Mesothelial cell of epicardium (in vitro differentiated cells): ENCODE measurements at places on chromosomes 1 and 21. TPM values are rescaled to one million over a fixed set of nuclear protein-coding genes. Genes with fewer than 3 reads are reported as not detected.

GRCh38 chr1:20487236-20487590 is 1.2 kb upstream of the CAMK2N1 start:
- DNase-seq = no peak
- peak overlapping the region; percentile 69 for H3K4me3 ChIP-seq
- peaks cover 67% of the 10 kb centered on the region for H3K27me3 ChIP-seq

DNA sequence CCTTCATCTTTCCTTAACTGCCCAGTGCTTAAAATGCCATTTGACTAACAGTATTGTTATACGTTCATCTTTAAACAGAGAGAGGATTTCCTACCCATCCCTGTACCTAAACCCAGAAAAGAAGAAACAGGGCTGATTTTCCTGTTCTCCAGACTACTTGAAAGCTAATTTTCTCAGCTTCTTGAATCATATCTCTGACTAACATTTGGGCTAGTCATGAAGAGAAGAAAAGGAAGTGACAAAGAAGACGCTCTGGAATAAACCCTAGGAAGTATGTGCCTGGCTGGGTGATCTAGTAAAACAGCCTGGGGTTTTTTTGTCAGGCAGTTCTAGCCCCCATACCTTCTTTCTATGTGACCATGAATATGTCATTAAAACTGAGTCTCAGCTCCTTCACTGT is 44.8 kb upstream of the SGIP1 start:
- no peaks in the 10 kb centered on the region for H3K27me3 ChIP-seq
- H3K36me3 ChIP-seq = no peaks in the 10 kb centered on the region
- H3K4me3 ChIP-seq = no peak overlapping the region
- peaks cover 7% of the 10 kb centered on the region for H3K4me1 ChIP-seq

GRCh38 chr1:3312898-3313575 is 141.4 kb upstream of the ARHGEF16 start:
- peak overlapping the region; percentile 30 for H3K4me3 ChIP-seq
- H3K27ac ChIP-seq = peak overlapping the region; percentile 96
- H3K27me3 ChIP-seq = peaks cover 59% of the 10 kb centered on the region
- no peaks in the 10 kb centered on the region for H3K36me3 ChIP-seq
- DNase-seq = peak; percentile 72
- peaks cover 37% of the 10 kb centered on the region for H3K4me1 ChIP-seq

DNA sequence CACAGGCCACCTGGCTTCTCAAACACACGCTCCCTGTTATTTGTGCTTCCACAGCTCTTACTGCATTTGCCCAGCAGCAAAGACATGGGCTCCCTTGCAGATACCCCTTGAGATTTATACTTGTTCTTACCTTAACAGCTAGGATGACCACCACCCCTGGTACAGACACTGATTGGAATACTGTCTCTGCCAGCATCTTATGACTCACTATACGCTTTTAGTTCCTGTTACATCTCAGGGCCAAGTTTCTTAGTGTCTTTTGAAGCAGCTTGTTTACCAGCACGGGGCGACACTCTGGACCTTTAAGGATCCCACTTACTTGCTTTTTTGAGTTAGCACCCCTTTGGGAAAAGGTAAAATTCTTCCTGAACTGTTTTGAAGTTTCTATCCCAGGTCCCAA is 874.8 kb downstream of the KCNT2 start:
- no peak for DNase-seq
- H3K27me3 ChIP-seq = no peaks in the 10 kb centered on the region
- H3K36me3 ChIP-seq = peaks cover 4% of the 10 kb centered on the region
- H3K4me1 ChIP-seq = peaks cover 2% of the 10 kb centered on the region
- H3K27ac ChIP-seq = no peak overlapping the region
- H3K4me3 ChIP-seq = no peak overlapping the region

DNA sequence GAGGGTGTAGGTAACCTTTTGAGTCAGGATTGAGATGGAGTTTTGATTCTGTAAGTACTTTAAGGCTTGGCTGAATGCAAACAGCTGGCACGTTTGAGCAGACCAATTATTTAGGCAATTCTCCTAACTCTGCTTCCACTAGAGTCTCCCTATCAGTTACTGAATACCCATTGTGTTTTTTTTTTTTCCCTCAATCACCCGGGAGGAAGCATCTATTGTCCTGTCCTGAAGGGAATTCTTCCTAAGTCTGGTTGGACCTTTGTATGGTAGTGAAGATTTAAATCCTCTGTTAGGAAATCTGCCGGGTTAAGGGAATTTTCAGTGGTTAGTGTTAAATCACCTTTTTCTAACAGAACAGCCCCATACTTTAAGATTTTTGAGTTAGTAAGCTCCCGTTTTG is 571.2 kb upstream of the USP24 start:
- H3K27ac ChIP-seq = no peak overlapping the region
- H3K4me3 ChIP-seq = no peak overlapping the region
- H3K4me1 ChIP-seq = peaks cover 4% of the 10 kb centered on the region
- H3K36me3 ChIP-seq = no peaks in the 10 kb centered on the region
- no peak for DNase-seq

- H3K36me3 ChIP-seq = peaks cover 34% of the 10 kb centered on the region
- DNase-seq = no peak
- no peak overlapping the region for H3K4me3 ChIP-seq
Observed at GRCh38 chr1:180994262-180994661, 28.4 kb downstream of the STX6 start.

- H3K27me3 ChIP-seq = peaks cover 38% of the 10 kb centered on the region
- H3K27ac ChIP-seq = no peak overlapping the region
- no peak overlapping the region for H3K4me3 ChIP-seq
- H3K4me1 ChIP-seq = peaks cover 2% of the 10 kb centered on the region
- DNase-seq = no peak
- no peaks in the 10 kb centered on the region for H3K36me3 ChIP-seq
Observed at GRCh38 chr1:110241516-110241915, 31.4 kb downstream of the KCNC4 start.

- no peak overlapping the region for H3K4me3 ChIP-seq
- H3K36me3 ChIP-seq = no peaks in the 10 kb centered on the region
- H3K4me1 ChIP-seq = peaks cover 61% of the 10 kb centered on the region
- peak overlapping the region; percentile 37 for H3K27ac ChIP-seq
- no peak for DNase-seq
Observed at GRCh38 chr1:59682396-59683080, 132.2 kb upstream of the HOOK1 start.

DNA sequence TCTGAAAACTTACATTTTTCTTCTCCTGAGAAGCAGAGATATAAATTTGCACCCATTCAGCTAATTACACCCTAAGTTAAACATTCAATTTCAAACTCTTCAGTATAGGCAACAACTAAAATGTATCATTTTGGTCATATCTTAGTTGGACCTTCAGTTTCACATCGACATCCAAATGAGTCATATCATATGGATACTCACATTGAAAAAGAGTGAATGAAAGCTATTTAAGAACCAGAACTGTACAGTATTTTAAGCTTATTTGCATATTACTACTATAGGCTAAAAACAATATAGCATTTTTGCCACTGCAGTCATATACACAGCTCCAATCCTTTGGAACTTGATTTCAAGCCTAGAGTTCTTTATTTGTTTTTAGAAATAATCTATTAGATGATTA is 33.6 kb downstream of the USP25 start:
- H3K27ac ChIP-seq = no peak overlapping the region
- DNase-seq = no peak
- peaks cover 30% of the 10 kb centered on the region for H3K36me3 ChIP-seq
- no peaks in the 10 kb centered on the region for H3K27me3 ChIP-seq

GRCh38 chr21:37561506-37561905 is 194.9 kb downstream of the DYRK1A start:
- no peak overlapping the region for H3K4me3 ChIP-seq
- H3K27me3 ChIP-seq = peaks cover 21% of the 10 kb centered on the region
- no peak for DNase-seq
- H3K36me3 ChIP-seq = no peaks in the 10 kb centered on the region
- H3K27ac ChIP-seq = no peak overlapping the region

- H3K36me3 ChIP-seq = no peaks in the 10 kb centered on the region
- H3K27ac ChIP-seq = peak overlapping the region; percentile 77
- no peak for DNase-seq
- peaks cover 11% of the 10 kb centered on the region for H3K4me1 ChIP-seq
- peaks cover 76% of the 10 kb centered on the region for H3K27me3 ChIP-seq
- H3K4me3 ChIP-seq = peak overlapping the region; percentile 84
Observed at GRCh38 chr1:117606649-117607430, 992 bp downstream of the TENT5C start.

DNA sequence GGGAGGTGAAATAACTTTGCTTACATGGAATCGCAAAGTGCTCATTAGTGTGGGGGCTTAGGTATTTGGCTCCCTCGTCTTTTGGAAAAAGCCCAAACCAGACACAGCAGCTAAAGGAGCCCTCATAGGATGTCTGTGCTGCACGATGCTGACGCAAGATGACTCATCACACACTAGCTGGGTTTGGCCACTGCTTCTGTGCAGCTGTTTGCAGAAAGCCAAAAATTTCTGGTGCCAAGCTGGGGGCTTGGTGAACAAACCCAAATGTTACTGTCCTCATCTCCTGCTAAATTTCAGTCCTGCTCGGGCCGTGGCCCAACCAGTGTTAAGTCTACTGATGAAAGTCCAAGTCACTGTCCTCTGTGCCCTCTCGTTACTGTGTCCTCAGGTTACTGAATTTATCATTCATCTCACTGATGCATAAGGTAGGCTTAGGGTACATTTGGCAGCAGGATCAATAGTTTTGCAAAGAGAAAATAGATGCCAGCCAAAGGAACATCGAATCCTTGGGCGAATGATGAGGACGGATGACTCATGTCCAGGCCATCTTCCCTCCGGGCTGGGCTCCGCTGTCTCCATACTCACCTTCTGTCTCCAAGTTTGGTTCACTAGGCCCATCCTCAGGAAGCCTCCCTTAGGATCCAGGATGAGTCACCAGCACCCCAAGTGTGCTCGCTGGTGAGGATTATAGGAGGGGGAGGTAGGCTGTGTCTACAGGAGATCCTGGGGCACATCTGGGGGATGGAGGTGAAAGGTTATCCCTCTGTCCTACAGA is 177.7 kb downstream of the ADSS2 start:
- H3K36me3 ChIP-seq = peaks cover 12% of the 10 kb centered on the region
- peaks cover 25% of the 10 kb centered on the region for H3K4me1 ChIP-seq
- no peak overlapping the region for H3K4me3 ChIP-seq
- DNase-seq = no peak
- no peaks in the 10 kb centered on the region for H3K27me3 ChIP-seq
- peak overlapping the region; percentile 58 for H3K27ac ChIP-seq

DNA sequence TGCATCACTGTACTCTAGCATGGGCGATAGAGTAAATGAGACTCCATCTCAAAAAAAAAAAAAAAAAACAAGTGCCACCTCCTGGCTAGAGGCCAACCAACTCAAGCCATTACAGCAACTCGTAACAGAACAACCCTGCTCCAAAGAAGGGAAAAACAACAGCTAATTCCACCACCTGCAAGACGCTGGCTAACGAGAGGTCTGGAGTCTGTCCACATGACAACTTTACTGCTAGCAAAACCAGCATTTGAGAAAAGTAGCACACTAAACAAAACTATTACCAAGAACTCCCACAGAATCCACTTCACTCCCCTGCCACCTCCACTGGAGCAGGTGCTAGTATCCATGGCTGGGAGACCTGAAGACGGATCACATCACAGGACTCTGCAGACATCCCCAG is 24.1 kb upstream of the EGLN1 start:
- no peaks in the 10 kb centered on the region for H3K27me3 ChIP-seq
- no peak overlapping the region for H3K4me3 ChIP-seq
- no peaks in the 10 kb centered on the region for H3K4me1 ChIP-seq
- no peak for DNase-seq
- H3K27ac ChIP-seq = no peak overlapping the region
- H3K36me3 ChIP-seq = peaks cover 3% of the 10 kb centered on the region

DNA sequence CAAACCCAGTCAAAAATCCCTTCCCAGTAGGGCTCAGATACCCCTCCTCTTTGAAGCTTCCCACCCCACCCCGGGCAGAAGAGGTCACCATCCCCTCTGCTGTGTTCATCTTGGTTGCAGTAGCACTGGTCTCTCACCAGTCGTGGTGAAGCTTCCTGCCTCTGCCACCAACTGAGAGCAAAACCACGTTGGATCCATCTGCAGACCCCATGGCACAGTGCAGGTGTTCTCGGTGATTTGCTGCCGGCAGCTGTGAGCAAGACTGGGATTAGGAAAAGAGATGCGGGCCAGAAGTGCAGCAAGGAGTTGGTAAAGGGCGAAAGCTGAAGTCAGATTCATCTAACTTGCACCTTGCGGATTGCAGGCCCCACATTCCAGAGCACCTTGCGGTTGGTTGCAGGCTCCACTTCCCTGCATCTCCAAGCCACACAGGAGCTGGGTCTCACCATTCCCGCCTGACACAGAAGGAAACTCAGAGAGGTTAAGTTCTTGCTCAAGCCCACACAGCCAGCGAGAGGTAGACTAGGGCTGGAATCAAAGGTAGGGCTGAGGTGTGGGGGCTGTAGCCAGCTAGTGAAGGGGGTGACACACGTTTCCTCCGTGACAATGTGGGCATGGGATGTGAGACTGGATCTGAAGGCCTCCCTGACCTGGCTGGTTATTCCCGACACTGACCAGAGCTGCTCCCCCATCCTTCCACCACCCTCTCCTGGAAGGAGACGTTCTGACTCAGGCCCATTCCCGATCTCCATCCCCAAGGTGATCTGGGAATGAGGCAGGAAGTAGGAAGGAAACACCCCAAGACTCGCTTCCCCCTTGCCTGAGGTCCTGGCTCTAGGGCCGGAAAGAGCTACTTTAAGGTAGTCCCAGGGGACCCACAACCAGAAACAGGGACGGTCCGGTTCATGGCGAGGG is 3.3 kb upstream of the FAM110D start:
- H3K36me3 ChIP-seq = no peaks in the 10 kb centered on the region
- no peak overlapping the region for H3K27ac ChIP-seq
- H3K27me3 ChIP-seq = peaks cover 2% of the 10 kb centered on the region
- H3K4me1 ChIP-seq = peaks cover 45% of the 10 kb centered on the region
- no peak overlapping the region for H3K4me3 ChIP-seq

DNA sequence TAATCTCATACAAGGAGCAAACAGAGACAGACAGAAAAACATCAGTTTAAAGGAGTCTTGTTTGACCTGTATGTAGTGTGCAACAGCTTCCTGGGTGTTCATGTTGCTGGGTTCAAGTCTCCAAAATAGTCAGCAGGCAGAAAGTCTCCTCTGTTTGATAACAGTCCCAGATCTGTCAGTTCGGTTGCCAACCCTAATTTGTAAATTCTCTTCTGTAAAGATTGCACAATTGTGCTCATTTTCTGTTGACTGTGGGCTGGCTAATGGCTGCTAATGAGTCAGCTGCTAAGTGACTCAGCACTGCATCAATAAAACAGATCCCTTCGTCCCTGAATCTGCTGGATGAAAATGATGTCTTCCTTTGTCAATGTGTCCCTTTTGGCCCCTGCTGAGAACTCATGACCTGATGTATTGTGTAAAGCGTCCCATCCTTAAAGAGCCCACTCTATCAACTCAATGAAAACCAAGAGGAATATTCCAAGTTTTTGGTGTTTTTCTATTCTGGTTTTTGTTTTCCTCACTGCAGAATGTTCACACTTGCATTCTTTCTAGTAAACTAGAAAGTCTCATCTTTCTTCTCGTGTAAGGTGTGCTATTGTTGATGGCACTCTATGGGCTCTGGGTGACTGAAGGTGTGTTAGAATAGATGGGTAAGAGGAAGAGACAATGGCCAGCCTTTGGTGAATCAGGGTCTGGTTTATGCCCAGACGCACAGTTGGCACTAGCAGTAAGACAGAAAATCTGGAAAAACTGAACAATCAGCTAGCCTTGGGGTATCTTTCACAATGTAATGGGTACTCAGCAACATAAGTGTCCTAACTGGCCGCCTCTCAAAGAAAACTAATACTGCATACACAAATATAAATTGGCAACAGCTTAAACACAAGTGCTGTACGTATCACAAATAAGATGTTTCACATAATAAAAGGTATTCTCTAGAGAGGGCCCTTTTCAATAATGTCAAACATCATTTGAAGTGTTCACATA is 75.1 kb upstream of the SIPA1L2 start:
- no peak for DNase-seq
- H3K27me3 ChIP-seq = no peaks in the 10 kb centered on the region
- peaks cover 10% of the 10 kb centered on the region for H3K4me1 ChIP-seq
- H3K27ac ChIP-seq = no peak overlapping the region

The ZBTB8B gene
- 3.4 to 3.6 TPM (median 3.5 TPM) in 3 replicates for total RNA-seq

The KRTAP13-2 gene
- not detected in 3 replicates for total RNA-seq

The ZNF648 gene
- total RNA-seq = 0.09 to 0.23 TPM (median 0.18 TPM) in 3 replicates

The TMEM52 gene
- total RNA-seq = 2.1 to 2.8 TPM (median 2.5 TPM) in 3 replicates

The SPRR1A gene
- total RNA-seq = not detected in 3 replicates

The FCRL5 gene
- total RNA-seq = not detected in 3 replicates
